ENCODE measurements at places on chromosomes 3 and 15.

- no peak for DNase-seq
Measured at GRCh38 chr3:186520957-186521842, 23.0 kb downstream of the CRYGS start.

GRCh38 chr3:10986592-10986991 is 6.0 kb upstream of the SLC6A1 start:
- no peak for DNase-seq

GRCh38 chr15:41661518-41662225 is 1.5 kb downstream of the MGA start:
- DNase-seq = no peak

DNA sequence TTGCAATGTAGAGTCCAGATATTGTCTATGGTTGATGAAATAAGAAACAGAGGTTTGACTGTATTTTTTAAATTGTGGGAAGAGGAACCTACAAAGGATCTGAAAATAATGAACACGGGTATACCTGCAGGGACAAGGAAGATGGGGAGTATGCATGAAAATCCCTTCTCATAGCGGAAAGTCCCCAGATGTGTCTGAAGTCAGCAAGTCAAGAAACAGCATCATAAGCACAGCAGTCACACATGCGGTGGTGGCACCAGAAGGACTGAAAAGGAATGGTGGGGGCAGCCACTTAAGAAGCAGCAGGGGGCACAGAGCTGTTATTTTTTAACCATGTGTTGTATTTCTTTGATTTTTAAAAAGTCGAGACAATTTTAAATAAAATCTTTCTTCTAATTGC is 4.7 kb downstream of the MRPS11 start:
- DNase-seq = no peak

GRCh38 chr3:32886911-32887310 is 64.5 kb upstream of the CCR4 start:
- no peak for DNase-seq

DNA sequence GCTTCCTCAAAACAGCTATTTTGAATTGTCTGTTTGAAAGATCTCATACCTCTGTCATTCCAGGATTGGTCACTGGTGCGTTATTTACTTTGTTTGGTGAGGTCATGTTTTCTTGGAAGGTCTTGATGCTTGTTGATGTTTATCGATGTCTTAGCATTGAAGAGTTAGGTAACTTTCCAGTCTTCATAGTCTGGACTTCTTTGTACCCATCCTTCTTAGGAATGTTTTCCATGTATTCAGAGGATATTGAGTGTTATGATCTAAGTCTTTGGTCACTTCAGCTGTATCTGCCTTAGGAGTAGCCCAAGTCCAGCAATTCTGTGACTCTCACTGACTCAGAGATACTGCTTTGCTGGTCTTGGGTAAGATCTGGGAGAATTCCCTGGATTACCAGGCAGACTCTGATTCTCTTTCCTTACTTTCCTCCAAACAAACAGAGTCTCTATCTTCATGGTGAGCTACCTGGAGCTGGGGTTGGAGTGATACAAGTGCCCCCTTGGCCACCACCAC is 398.6 kb downstream of the ZIC4 start:
- no peak for DNase-seq

GRCh38 chr15:38539008-38539343 is 25.6 kb downstream of the RASGRP1 start:
- DNase-seq = no peak

DNA sequence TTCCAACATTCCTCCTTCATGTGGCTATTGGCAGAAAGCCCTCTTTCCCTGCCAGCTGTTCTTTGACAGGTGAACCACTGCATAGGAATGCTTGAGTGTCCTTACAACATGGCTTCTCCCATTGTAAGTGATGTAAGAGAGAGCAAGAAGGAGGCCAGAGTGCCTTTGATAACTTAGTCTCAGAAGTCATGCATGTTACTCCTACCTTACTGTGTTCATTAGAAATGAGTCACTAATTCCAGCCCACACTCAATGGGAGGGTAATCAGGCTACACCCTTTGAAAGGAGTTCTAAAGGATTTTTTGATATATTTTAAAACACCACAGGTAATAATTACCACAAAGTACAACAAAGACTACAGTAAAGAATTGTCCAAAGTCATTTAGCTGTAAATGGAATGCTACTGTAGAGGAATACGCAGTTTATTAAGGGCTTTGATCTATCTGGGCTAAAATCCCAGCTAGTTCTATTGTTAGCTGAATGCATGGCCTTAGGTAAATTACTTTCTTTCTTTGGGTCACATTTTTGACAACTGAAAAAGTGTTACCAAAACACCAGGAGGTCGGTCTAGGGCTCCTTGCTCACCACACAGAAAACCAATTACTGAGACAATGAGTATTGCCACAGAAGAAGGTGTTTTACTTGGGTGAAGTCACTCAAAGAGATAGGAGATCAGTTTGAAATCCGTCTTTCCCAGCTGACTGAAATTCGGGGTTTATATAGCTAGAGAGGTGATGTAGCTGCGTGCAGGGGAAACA is 154.9 kb downstream of the GRM7 start:
- peak; percentile 70 for DNase-seq

DNA sequence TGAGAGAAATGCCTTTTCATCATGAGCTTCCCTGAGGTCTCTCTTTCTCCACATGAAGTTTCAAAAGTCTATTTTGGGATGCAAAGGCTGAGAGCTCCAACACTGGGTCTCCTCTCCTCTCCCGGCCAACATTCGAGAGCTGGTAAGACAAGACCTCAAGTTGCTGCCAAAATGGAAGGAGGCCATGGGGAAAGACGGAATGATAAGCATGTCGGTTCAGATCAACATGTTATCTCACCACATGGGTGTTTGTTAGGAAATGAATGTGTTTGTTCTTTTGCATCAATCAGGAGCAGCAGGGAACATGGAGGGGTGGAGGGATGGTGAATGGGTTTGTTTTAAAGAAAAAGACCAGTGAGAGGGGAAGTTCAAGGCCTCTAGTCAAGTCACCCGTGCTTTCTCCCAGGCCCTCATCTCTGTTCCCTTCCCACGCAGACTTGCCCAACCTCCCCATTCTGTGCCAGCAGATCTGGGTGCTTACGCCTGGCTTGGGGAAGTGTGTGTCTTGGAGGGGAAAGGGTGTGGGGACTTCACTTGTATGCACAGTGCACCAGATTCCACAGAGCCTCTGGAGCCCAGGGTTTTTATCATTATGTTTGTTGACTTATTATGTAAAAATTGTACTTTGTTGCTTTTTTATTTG is 23.5 kb upstream of the ATP10A start:
- no peak for DNase-seq

DNA sequence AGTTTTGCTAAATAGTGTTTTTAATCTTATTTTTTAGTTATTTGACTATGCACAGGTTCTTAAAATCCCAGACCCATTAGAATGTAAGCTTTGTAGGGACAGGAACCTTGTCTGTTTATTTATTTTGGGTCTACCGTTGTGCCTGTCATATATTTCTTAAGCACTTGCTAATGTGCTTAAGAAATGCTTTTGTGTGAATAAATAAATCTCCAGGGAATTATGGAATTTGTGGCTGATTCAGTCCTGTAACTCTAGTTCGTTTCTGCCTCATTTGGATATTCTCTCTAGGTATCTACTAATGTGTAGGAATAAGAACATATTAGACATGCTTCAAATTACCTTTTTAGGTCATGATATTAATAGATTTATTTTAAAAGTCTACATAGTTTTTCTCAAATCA is 161.6 kb downstream of the LPP start:
- DNase-seq = no peak

DNA sequence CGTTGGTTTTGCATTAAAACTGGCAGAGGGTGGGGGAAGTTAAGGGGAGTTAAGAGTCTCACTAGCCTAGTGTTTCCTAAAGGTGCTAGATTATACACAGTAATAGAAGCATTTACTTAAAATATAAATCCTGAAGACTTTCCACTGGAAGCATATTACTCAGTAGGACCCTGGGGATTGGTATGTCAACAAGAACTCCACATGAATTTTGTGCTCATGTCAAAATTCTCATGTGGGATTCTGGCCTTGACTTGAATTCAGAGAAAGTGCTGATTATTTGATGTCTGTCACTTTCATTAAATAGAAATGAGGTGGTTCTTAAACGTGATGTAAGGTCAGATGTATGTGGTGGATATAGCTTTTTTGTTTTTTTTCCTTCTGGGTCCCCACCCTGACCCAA is 997.2 kb downstream of the TUSC7 start:
- no peak for DNase-seq

DNA sequence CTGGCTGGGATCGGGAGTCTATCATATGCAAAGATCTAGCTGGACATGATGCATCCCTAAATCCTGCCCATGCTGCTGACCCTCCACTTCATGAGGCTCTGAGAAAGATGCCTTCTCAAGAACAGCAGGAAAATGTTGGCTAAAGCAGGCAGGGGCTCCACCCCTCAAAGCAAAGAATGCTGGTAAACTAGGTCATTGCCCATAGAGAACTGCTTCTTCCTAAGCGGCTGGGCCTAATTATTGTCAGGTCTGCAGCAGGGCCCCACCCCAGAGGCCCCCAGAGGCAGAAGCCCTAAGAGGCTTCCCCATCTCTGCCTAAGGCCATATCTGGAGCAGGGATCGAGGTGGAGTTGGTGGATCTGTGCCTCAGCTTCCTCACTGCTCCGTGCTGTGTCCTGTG is 447.4 kb upstream of the PROK2 start:
- no peak for DNase-seq

DNA sequence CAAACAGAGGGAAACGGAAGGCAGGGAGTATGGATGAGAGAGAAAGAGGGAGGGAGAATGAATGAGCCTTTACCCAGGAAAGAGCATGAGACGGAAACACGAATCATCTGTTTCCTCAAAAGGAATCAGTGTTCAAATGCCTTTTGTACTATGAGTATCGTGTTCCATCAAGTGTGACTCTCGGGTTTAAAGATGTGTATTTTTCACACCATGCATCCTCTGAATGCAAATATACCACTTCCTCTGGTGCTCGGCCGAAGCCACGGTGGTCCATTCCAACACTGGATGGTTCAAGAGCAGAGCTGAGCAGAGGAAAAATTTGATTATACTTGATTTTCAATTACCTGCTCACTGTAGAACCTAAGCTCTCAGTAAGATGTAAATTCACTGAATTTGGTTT is 505.1 kb downstream of the MECOM start:
- DNase-seq = no peak

GRCh38 chr3:62636235-62636826 is 238.9 kb downstream of the CADPS start:
- no peak for DNase-seq

DNA sequence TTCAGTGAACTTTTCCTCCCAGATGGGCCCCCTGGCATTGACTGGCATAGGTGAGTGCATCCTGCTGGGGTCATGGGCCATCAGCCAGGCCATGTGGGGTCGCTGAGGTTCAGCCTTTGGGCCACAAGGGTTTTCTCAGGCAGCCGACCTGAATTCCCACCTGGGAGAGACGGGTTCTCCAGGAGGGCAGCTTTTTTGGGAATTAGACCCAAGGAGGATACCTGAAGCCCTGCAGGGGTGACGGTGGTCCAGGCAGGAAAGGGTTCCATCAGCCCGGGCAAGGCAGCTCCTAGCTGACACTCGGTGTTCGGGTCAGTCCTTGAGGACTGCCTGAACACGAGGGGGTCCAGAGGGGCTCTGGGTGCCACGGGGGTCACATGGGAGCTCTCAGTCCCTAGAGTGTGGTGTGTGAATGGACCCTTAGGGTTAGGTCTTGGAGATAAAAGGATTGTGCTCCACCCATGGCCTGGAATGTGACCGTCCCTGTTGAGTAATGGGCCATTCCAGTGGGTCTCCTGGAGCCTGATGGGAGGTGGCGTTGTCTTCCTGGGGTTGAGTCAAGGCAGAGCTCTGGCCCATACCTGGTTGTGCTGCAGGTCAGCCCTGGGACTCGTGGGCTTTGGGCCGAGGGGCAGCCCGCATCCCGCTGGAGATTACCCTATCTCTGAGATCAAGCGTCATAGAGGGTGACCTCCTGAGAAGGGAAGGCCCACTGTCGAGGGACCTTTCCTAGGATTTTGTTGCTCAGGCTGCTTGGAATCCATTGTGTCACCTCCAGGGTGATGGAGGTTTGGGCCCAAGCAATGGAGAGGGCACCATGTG is 192.8 kb downstream of the UBE3A start:
- DNase-seq = no peak

DNA sequence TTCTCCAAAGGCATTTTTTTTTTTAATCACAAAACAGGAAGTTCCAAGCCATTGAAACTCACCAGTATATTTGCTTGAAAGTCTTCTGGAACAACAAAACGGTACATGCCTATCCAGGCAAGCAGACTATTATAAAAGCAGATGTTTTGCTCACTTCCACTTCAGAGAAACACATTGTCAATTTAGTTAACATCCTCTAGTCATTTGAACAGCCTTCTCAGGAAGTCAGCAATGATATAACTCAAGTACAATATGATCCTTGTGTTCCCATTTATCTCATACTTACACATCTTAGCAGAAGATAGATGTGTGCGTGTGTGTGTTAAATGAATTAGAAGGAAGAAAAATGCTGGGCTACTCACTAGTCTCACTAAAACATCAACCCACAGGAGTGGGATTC is 30.4 kb downstream of the MECOM start:
- DNase-seq = no peak

DNA sequence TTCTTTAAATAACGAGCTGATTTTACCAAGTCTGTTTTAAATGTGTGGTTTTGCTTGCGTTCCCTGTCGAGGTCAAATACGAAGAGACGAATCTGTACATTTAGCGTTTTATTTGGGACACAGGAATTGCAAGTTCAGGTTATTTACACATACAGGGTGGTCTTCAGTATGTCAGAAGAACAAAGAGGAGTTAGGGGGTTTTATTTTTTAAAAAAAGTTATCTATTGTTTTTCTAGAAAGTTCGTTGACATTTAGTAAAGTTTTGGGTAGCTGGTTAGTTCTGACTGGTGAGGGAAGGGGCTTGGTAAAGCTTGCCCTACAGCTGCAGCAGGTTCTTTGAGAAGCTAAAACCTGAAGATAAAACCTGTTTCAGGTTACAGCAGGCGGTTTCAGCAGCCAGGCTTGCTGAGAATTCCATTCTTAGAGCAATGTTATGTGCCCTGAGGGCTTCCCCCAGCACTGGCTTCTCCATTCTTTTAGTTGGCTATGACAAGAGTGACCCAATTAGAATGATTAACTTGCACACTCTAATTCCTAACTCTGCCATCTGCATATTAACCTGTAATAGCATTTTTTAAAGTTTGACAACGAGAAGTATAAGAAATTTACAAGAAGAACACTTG is 815 bp upstream of the ZNF280D start:
- no peak for DNase-seq

DNA sequence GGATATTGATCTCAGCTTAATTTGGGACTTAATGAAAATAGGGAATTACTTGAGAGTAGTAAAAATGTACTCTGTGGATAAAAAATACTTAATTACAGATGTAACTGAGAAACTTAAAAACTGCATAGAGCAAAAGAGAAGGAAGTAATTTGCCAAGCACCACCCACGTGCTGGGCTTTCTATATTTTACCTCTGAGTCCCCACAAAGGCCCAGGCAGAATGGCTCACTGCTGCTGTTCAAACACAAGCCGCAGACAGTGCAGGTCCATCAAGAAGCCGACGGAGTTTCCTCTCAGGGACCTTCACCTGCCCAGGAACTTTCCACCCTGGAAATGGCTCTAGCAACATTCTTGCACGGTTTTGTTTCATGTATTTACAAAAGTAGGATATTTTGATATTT is 77.2 kb upstream of the TRPM1 start:
- DNase-seq = no peak

- DNase-seq = no peak
Measured at GRCh38 chr15:91113030-91113429, 13.0 kb downstream of the SV2B start.

GRCh38 chr3:120693439-120694171 is 11.6 kb upstream of the HGD start:
- no peak for DNase-seq

GRCh38 chr15:78251136-78251535 is 13.2 kb upstream of the DNAJA4 start:
- DNase-seq = no peak

- no peak for DNase-seq
Measured at GRCh38 chr3:126743350-126743749, 39.3 kb downstream of the CHCHD6 start.
